Activated B cell treated with CpG ODN at 0.5 μM for 24 hours (primary cell): ENCODE measurements at places on chromosomes 2 and 18.

DNA sequence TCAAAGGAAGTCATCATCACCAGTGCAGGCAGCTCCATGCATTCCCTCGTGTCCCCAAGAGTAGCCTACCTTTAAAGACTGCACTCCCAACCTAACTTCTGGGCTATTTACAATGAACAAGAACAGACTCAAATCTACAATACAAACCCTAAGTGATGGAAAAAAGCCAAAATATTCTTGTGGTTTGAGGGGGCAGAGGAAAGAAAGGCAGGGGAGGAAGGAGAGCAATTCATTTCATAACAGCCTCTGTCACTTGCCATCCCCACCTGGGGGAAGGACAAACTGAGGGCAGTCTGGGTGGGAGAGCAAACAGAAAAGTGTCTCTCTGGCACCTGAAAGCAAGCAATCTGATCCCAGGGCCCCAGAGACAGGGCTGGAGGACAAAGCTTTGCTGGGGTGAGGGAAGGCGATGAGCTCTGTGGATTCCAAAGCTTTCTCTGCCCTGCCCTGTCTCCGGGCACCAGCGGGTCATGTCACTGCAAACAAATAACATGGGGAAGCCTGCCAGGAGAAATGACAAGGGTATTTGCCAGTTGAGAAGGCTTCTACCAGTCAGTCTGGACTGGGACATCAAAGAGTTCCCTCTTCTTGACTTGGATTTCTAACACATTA lies 528.0 kb upstream of the TNP1 start:
- peaks cover 1% of the 10 kb centered on the region for H3K36me3 ChIP-seq
- no peak for DNase-seq
- H3K27ac ChIP-seq, result no peak overlapping the region

- no peak overlapping the region for H3K27ac ChIP-seq
- H3K4me3 ChIP-seq, result no peak overlapping the region
- H3K4me1 ChIP-seq, result no peaks in the 10 kb centered on the region
- peaks cover 6% of the 10 kb centered on the region for H3K36me3 ChIP-seq
These were observed 3.9 kb upstream of the HRH4 start for GRCh38 chr18:24456549-24456948.

- no peaks in the 10 kb centered on the region for H3K36me3 ChIP-seq
- H3K27me3 ChIP-seq, result no peaks in the 10 kb centered on the region
- no peaks in the 10 kb centered on the region for H3K4me1 ChIP-seq
- no peak for DNase-seq
- no peak overlapping the region for H3K4me3 ChIP-seq
- H3K27ac ChIP-seq, result no peak overlapping the region
These were observed 320.0 kb downstream of the FSIP2 start for GRCh38 chr2:186058614-186059013.

DNA sequence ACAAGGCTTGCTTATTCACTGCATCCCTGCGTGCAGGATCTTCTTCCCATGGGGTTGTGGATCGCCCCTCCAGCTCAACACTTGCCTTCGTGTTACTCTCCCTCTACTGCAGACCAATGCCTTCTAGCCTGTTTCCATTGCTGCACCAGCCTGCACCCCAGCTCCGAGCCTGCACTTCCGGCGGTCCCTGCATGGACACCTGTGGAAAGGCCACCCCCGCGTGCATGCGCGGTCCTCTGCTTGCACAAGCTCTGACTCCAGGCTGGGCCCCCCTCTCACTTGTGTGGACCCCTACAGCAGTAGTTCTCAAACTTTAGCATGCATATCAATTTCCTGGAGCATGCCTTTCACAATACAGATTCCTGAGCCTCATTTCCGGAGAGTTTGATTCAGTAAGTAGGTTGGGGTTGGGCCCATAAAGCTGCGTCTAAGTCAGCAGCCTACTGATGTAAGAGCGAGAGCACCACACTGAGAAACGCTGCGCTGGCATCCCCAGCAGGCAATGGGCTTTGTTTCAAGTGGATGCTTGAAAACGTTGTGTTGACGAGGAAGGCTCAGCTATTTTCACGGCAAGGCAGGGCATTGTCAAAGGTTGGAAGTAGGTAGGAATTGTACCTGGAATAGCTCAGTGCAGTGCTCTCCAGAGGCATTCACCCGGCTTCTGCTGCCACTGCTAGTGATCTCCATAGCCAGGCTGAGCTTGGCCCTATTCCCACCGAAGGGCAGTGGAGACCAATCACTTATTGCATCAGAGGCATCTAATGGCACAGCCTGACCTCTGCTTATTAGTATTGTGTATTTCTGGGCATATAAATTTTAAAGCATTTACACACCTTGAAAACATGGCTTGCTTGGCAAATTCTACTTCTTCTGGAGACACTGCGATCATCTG lies 32.6 kb downstream of the CREG2 start:
- no peak overlapping the region for H3K4me3 ChIP-seq
- DNase-seq, result no peak
- H3K27ac ChIP-seq, result no peak overlapping the region
- H3K27me3 ChIP-seq, result no peaks in the 10 kb centered on the region
- H3K4me1 ChIP-seq, result no peaks in the 10 kb centered on the region

DNA sequence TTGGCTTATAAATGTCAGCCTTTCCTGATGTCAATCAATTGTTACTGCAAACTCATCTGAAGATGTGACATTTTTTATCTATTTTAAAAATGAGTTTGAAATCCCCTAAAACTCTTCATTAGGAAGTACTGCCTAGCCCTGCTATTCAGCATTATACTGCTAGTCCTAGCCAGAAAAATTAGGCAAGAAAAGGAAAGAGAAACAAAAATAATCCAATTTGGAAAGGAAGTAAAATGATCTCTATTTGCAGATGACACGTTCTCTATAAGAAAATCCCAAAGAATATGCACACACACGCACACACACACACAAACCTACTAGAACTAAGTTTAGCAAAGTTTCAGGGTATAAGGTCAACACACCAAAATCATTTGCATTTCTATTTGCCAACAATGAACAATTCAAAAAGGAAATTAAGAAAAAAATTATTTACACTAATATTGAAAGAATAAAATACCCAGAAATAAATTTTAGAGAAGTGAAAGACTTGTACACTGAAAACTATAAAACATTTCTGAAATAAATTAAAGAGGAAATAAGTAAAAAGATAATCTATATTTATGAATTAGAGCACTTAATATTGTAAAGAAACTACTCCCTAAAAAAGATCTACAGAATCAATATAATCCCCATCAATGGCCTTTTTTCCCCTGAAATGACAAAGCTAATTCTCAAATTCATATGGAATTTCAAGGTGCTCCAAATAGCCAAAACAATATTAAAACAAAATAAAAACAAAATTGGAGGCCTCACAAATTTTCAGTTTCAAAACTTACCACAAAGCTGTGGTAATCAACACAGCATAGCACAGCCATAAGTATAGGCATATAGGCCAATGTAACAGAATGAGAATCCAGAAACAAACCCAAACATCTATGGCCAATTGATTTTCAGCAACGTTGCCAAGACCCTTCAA lies 433.7 kb upstream of the TRIB2 start:
- no peaks in the 10 kb centered on the region for H3K36me3 ChIP-seq
- no peaks in the 10 kb centered on the region for H3K27me3 ChIP-seq
- peaks cover 42% of the 10 kb centered on the region for H3K4me1 ChIP-seq
- H3K27ac ChIP-seq, result no peak overlapping the region
- H3K4me3 ChIP-seq, result no peak overlapping the region
- DNase-seq, result no peak

GRCh38 chr18:68533641-68534040 lies 181.3 kb downstream of the TMX3 start:
- H3K27ac ChIP-seq, result no peak overlapping the region
- no peak for DNase-seq
- no peaks in the 10 kb centered on the region for H3K36me3 ChIP-seq
- no peaks in the 10 kb centered on the region for H3K27me3 ChIP-seq
- no peak overlapping the region for H3K4me3 ChIP-seq

- H3K4me3 ChIP-seq, result no peak overlapping the region
- no peak overlapping the region for H3K27ac ChIP-seq
- H3K27me3 ChIP-seq, result no peaks in the 10 kb centered on the region
- peaks cover 3% of the 10 kb centered on the region for H3K36me3 ChIP-seq
- H3K4me1 ChIP-seq, result no peaks in the 10 kb centered on the region
- DNase-seq, result no peak
These were observed 25.9 kb downstream of the ENOSF1 start for GRCh38 chr18:686339-687111.

DNA sequence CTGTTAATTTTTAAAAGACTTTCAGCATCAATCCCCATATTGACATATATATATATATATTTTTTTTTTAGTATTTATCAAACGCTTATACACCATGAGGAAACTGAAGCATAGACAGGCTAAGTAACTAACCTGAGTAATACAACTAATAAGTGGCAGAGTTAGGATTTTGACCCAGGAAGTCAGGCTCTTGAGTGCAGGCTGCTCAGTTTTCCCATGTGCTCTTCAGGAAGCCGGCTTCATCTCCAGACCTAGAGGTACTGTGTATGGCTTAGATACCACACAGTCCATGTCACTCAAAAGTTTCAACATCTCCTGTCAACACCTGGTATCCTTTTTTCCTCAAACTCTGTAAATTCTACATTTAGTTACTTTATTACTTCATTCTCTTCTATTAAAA lies 841.7 kb upstream of the ACVR2A start:
- no peak overlapping the region for H3K27ac ChIP-seq
- DNase-seq, result no peak

DNA sequence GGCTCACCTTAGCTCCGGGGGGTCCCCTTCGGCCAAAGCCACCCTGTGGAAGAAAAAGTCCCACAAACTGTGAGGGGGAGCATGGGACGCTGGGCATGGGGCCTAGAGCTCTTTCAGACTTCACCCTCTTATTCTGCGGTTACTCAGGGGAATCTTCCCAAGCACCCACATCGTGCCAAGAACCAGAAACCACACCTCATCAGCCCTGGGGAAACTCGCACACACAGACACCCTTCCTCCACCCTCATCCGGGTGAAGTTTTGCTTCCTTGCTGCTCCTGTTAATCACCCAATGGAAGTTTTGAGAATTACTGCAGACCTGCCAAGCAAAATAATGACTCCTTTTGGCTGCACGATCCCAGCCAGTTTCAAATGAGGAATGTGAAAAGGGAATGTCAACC lies 59.1 kb downstream of the COL6A3 start:
- H3K27me3 ChIP-seq, result peaks cover 9% of the 10 kb centered on the region
- no peak overlapping the region for H3K27ac ChIP-seq
- H3K4me3 ChIP-seq, result no peak overlapping the region
- H3K36me3 ChIP-seq, result no peaks in the 10 kb centered on the region

DNA sequence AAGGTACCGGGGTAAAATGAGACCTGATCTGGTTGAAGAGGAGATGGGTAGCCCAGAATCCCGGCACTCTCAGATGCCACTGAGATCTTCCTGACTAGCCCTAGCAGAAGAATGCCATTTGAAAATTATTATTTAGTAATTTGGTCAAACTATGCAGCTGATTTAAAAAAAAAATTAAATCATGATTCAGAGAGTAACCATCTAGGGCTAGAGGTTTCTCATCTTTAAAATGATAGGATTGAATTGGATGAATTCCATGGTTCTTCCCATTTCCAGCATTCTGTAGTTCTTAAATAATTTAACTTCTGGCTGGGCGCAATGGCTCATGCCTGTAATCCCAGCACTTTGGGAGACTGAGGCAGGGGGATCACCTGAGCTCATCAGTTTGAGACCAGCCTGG lies 106.1 kb downstream of the MYO1B start:
- no peaks in the 10 kb centered on the region for H3K4me1 ChIP-seq
- H3K27ac ChIP-seq, result no peak overlapping the region
- no peak overlapping the region for H3K4me3 ChIP-seq
- no peaks in the 10 kb centered on the region for H3K36me3 ChIP-seq

- H3K4me3 ChIP-seq, result no peak overlapping the region
- no peak for DNase-seq
- no peaks in the 10 kb centered on the region for H3K27me3 ChIP-seq
- H3K27ac ChIP-seq, result no peak overlapping the region
- no peaks in the 10 kb centered on the region for H3K4me1 ChIP-seq
- peaks cover 8% of the 10 kb centered on the region for H3K36me3 ChIP-seq
These were observed 144.2 kb downstream of the WDR7 start for GRCh38 chr18:56795381-56795780.

DNA sequence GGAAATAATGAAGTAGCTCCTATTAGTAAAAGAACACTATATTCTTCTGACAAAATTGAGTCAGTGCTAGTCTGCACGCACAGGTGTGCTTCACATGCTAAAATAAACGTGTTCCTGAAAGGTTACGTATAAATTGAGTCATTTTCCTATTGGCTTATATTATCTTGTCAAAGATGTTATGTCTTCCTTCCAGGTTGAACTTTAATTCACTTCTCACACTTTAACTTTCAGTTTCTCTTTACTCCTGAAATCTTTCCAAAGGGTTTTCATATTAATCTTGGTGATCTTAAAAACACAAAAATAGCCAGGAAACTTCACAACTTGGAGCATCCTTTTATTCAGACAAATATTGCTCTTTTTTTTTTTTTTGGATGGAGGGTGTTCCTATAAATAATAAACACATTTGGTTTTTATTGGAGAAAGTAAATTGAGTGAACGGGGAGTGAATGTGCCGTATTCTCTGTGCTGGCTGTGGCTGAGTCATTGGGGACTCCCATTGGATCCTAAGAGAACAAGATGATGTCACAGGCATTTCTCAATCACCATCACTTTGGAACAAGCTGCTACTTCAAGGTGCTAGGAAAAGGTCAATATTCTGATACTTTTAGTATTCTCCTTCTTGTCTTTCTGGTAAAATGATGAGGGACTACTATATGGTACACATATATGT lies 150.2 kb upstream of the SPATS2L start:
- no peak overlapping the region for H3K4me3 ChIP-seq
- no peaks in the 10 kb centered on the region for H3K36me3 ChIP-seq
- H3K4me1 ChIP-seq, result no peaks in the 10 kb centered on the region
- no peaks in the 10 kb centered on the region for H3K27me3 ChIP-seq
- no peak for DNase-seq

DNA sequence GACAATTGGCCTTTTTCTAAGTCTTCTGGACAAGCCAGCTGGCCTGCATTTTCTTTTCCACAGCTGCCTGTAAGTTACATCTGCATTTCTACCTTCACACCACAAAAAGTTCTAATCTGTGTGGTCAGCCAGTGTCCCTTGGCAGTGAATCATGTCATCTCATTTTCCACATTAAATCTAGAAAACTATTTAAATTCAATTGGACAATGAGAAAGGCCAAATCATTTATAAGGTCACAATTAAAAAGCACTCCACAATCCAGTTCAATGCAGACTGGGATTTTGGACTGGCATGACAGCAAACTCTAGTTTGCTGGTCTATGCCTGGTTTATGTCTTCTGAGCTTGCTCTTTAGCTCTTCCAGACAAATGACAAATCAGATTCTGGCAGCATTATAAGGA lies 494.2 kb upstream of the SPHKAP start:
- H3K27me3 ChIP-seq, result no peaks in the 10 kb centered on the region
- H3K4me1 ChIP-seq, result no peaks in the 10 kb centered on the region
- DNase-seq, result no peak
- no peaks in the 10 kb centered on the region for H3K36me3 ChIP-seq
- H3K4me3 ChIP-seq, result no peak overlapping the region
